ENCODE measurements at places on chromosomes 12 and 14.

DNA sequence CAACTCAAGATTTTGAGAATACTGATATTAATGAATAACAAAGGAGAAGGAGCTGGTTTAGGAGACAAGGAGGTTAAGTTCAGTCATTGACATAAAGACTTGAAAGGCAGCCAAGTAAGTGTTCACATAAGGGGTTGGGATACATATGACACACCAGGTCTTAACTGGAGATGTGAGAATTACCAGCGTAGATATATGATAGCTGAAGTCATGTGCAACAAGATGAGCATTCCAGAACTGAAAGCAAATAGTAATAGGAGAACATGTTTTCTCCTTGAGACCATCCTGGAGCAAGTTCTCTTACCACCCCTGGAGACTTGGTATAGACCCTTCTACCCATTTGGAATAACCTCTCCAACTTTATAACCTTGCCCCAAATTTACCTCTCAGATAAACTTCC lies 43.3 kb upstream of the NPFF start:
- no peak for DNase-seq

- DNase-seq: no peak
Measured at GRCh38 chr14:103773521-103773920, 57.9 kb downstream of the ZFYVE21 start.

- DNase-seq: peak; percentile 23
Measured at GRCh38 chr12:807041-807735, 54.8 kb downstream of the WNK1 start.

DNA sequence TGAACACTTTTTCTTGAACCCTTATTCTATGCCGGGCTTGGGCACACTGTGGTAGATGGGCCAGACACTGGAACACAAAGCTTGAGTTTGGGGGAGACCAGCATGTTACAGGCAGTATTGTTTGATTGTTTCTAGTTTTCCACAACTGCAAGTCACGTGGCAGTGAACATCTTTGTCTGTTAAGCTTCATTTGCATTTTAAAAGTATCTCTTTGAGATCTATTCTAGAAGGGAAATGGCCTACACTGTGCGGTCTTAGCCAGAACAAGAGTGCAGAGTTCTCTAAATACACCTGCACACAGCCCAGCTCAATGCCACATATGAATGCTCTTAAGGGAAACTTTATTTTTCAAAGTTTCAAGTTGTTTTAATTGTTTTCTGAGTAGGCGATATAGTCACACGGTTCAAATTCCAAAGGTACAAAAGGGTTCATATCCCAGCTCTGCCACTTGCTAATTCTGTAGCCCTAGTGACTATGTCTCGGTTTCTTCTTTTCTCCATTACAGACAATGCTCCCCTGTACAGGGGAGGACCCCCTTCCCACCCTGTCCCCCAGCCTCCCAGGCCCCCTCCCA lies 24.9 kb downstream of the RIN3 start:
- no peak for DNase-seq

DNA sequence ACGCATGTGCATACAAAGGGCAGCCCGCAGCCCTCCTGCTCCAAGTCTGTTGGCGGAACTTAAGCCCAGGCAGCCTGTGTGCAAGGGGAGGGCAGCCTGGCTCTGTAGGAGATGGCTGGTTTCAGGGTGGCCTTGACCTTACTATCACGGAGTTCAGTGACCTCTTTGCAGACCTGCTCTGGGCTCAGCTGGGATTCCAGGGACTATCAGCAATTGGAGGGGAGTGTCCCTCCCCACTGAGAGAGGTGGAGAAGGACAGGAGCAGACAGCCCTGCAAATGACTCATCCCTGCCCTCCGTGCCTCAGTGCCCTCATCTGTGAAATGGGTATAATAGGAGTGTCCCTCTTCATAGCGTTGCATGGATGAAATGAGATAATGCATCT lies 66.2 kb upstream of the DLK1 start:
- no peak for DNase-seq

- no peak for DNase-seq
Measured at GRCh38 chr12:119804011-119804641, 73.0 kb downstream of the CIT start.

DNA sequence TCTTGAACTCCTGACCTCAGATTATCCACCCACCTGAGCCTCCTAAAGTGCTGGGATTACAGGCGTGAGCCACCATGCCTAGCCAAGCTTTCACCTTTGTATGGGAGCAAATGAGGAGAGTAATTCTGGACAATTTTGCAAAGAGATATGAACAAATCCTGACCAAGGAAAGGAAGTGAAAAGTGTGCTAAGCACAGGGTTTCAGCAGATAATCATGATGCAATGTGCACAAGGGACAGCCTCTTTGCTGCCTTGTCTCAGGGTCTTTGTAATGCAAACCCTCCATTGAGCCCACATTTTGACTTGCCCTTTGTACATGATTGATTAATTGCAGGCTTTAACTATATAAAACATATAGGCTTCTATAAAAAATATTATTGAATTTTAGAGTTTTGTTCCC lies 9.2 kb upstream of the PYGL start:
- no peak for DNase-seq

- no peak for DNase-seq
Measured at GRCh38 chr14:29425705-29426482, 501.8 kb downstream of the PRKD1 start.

DNA sequence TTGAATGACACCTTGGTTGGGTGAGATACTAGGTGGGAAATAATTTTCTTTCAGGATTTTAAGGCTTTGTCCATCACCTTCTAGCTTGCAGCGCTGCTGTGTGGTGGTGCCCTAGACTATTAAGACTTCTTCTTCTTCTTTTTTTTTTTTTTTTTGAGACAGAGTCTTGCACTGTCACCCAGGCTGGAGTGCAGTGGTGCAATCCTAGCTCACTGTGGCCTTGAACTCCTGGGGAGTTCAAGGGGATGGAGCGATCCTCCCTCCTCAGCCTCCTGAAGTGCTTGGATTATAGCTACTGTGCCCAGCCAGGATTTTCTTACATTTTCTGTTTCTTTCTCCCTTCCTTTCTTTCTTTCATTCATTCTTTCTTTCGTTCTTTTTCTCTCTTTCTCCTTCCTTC lies 10.3 kb upstream of the MTA1 start:
- no peak for DNase-seq

DNA sequence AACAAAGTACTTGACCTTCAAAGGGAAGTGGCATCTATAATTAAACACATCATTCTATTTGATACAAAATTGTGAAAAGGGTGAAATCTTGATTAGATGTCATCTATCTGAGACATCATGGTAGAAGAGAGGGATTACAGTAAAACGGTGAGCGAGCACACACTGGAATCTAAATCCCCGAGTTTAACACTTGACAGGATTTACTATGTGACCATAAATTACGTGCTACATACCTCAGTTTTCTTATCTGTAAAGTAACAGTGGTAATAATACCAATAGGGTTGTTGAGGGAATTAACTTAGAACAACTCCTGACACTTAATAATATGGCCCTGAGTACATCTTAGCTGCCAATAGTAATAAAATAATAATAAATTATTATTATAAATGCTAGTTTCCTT lies 13.3 kb downstream of the USP44 start:
- no peak for DNase-seq

DNA sequence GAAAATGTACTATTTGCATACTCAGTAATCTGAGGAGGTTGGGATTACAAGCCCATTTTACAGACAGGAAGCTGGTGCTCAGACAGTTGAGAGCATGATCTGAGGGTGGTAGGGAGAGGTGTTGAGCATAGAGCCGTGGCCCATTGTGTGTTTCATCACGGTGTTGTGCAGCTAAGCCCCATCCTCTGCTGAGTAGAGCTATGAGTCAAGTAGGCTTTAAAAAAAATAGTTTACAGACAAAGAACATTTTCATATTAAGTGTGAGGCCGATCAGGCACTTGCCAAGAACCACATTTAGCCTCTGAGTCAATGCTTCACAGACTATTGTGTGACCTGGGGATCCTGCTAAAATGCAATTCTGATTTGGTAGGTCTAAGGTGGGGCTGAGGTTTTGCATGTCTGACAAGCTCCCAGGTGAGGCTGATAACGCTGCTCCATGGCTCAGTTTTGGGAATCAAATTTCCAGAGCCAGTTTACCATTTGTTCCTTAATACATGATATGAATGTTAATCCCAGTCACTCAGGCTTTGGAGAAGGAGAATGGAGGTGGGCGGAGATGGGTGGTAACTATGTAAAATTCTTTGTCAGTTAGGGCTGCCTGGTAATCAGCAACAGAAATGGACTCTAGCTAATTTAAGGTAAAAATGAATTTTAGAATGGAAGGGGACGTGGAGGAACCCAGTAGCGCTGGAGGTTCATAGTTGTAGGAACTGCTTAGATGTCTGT lies 22.2 kb downstream of the ZNF664 start:
- DNase-seq: no peak

GRCh38 chr12:107296681-107297089 lies 203.3 kb upstream of the CRY1 start:
- no peak for DNase-seq

DNA sequence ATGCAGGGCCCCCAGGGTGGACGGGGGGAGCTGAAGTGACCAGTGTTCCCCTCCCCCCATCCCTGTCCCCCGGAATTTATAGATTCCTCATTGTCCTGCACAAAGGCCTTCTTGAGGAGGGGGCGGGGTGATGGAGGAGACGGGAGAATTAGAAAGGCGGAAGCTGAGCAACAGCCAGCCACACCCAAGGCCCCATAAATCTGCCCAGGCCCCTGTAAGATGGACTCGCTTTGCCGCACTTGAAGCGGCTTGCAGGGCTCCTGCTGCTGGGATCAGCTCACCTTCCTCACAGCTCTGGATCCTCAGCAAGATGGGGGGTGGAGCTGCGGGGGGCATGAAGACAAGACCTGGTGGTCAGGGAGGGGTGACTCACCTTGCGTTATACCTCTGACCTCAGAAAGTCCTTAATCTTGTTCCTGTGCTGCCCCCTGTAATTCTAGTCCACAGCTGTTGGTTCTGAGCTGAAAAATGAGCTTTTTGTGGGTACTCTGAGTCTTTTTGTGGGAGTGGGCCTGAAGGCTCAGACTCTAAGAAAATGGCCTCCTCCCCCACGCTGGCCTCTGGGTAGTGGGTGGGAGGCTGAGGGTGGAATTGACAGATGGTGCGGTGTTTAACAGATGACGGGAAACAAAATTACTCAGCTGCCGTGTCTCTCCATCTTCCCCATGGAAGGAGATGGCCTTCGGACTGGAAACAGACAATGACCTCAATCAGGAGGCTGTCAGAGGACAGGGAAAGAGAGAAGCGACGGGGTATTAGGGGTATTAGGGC lies 15.8 kb upstream of the ANKRD33 start:
- no peak for DNase-seq

- no peak for DNase-seq
Measured at GRCh38 chr12:130142736-130143135, 19.5 kb upstream of the FZD10 start.

- peak; percentile 5 for DNase-seq
Measured at GRCh38 chr12:34033628-34034296, 11.5 kb downstream of the ALG10 start.

DNA sequence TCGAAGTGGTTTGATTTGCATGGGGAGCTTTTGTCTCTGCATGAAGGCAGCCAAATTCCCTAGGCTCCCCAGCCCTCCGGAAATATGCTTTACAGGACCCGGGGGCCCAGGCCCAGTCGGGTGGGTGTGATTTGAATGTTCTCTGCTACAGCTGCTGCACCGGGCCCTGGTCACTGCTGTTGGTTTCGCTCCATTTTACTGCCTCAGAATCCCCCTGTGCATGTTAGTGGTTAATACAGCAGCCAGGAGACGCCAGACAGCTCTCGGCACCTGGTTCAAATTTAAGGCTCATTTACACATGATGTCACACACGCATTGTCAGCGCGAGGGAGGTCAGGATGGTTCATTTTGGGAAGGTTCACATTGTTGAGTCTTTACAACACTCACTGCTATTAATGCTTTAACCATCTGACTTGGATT lies 99.6 kb downstream of the SLC38A6 start:
- no peak for DNase-seq

GRCh38 chr12:124913474-124914391 lies 717 bp downstream of the UBC start:
- DNase-seq: peak; percentile 91

- DNase-seq: no peak
Measured at GRCh38 chr12:6316921-6317692, 6.6 kb downstream of the PLEKHG6 start.

DNA sequence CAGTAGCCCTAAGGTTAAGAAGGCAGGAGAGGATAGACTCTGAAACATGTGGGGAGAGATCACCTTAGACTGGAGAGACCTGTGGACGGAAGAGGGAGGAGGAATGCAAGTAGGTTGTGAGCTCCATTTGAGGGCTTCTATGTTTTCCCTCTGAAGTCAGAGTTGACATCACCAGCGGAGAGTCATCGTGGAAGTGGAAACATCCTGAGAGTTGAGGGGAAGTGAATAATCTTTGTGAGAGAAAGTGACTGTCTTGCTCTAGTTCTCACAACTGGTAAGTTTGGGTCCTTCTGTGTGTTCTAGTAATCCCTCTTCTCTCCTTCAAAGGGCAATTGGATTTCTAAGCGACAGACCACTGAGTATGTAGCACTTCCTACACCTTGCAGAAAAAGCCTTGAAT lies 103.6 kb upstream of the CCND2 start:
- no peak for DNase-seq

DNA sequence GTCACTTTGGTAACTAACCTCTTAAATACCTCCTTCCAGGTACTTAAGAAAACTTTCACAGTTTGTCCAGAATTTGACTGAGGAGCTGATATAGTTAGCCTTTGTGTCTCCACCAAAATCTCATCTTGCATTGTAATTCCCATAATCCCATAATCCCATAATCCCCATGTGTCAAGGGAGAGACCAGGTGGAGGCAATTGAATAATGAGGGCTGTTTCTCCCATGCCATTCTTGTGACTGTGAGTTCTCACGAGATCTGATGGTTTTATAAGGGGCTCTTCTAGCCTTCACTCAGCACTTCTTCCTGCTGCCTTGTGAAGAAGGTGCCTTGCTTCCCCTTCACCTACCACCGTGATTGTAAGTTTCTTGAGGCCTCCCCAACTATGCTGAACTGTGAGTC lies 7.8 kb upstream of the NOVA1 start:
- no peak for DNase-seq

- DNase-seq: no peak
Measured at GRCh38 chr12:51953864-51954263, 2.4 kb downstream of the ACVR1B start.

GRCh38 chr14:90288651-90289355 lies 32.5 kb downstream of the PSMC1 start:
- DNase-seq: no peak

DNA sequence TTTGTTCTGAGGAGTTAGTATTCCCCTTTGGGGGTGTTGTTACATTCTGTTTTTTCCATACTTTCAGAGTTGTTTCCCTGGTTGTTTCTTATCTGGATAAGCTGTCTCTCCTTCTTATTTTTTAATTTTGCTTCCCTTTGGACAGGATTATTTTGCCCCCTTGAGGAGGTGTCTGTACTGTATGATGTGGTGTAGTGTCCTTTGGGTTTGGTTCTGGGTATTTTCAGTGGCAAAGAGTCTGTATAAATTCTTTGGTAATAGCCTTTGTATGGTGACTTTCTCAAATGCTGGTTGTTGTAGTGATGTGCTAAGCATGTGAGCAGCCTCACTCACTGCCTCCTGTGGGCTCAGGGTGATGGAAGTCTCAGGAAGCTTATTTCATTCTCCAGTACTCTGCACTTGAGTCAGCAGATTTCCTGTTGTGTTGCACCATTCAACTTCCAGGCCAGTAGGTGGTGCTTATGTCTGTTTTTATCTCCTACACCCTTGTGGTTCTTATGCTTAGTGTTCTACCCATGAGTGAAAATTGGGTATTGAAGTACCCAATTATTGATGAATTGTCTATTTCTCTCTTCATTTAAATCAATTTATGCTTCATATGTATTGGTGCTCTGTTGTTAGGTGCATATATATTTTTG lies 103.3 kb upstream of the PMCH start:
- DNase-seq: no peak

- DNase-seq: no peak
Measured at GRCh38 chr14:84493779-84494178, 1036.2 kb upstream of the FLRT2 start.

- DNase-seq: no peak
Measured at GRCh38 chr14:104698688-104699425, 9.4 kb downstream of the INF2 start.
